NCI-H146 (cell line): ENCODE measurements at places on chromosomes 6 and 20.

DNA sequence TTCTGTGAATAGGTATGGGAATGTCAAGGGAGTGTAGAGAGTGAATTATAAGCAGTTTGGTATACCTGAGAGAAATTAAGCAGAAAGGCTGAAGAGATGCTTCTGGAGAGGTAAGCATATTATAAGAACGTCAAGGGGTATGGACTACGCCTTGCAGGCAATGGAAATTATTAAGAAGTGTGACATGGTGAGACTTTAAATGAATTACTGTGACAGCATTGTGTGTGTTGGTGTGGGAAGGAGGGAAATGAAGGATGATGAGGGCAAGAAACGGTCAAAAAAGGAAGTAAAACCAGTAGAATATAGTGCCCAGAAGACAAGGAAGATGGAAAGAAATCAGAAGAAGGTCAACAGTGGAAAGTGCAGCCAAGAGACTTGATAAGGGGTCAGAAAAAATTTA lies 5.9 kb downstream of the KHDRBS2 start:
- DNase-seq, result no peak

- DNase-seq, result no peak
Observed at GRCh38 chr6:54134935-54135334, 23.7 kb downstream of the MLIP start.

DNA sequence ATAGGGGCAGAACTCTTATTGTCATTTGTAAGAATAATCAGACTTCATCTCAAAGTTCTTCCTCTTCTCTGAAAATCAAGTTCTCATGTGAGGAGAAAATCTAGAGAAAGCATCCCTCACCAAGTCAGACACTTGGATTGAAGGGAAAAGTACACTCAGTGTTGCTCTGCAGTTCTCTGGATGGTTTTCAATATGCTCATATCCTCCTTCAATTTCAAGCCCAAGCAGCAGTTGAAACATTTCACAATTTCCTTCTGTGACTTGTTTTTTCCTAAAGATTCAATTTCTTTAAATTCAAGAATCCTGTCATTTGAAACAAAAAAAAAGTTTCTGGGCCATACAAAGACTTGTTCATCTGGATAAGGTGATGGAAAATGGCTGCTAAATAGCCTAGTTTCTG lies 140.2 kb upstream of the AHI1 start:
- no peak for DNase-seq

- DNase-seq, result no peak
Observed at GRCh38 chr6:159196430-159196975, 27.3 kb downstream of the FNDC1 start.

DNA sequence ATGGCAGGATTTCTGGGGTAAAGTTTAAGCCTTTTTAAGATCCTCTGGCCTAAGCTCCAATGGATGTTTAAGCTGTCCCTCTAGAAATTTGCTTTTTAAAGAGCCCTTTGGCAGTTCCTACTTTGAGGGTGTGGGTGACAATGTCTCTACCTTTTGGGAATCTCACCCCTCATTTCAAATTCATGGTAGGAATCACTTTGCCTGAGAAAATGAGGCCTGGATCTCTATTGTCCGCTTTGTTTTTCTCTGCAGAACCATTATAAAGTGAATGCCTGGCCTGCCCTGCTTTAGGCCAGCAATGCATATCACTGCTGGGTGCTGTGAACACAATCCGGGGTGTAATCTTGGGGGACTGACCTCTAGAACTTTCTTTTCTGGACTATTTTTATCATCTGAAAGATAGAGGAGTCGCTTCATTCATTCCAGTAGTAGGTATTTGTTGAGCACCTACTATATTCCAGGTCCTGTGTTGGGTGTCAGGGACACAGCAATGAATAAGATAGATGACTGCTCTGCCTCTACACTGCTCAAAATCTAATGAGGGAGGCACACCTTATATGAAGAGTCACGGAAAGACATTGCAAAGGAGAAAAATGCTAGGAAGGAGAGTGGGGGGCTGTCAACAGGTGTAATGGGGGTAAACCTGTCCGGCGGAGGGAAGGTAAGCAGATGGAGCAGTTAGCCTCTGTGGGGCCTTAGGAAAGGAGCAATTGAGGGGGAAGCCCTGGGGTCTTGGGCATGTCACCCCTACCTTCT lies 8.6 kb upstream of the COMMD7 start:
- DNase-seq, result no peak
